GM20000 (cell line): ENCODE measurements at places on chromosomes 4 and X.

- no peak for DNase-seq
Observed at GRCh38 chr4:184958923-184959210, 59.4 kb upstream of the HELT start.

- no peak for DNase-seq
Observed at GRCh38 chrX:98956014-98956413, 1454.1 kb downstream of the PCDH19 start.

DNA sequence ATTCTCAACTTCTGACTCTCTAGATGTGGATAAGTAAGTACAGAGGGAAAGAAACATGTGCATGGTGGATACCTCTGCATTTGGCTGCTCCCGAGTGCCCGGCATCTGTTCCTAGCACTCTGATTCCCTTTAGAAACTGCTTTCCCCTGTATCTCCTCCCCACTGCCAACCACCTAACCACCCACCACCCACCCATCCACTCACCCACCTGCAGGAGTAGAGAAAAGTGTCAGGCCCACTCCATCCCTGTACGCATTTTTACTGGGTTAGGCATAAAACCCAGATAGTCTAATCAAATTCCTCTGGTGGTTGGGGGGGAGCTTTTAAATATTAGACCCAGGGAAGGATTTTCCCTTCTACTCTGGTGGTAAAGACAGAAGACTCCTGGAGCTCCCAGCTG lies 63.0 kb downstream of the TMEM154 start:
- no peak for DNase-seq

GRCh38 chr4:8301851-8302730 lies 32.5 kb downstream of the HTRA3 start:
- DNase-seq, result no peak

DNA sequence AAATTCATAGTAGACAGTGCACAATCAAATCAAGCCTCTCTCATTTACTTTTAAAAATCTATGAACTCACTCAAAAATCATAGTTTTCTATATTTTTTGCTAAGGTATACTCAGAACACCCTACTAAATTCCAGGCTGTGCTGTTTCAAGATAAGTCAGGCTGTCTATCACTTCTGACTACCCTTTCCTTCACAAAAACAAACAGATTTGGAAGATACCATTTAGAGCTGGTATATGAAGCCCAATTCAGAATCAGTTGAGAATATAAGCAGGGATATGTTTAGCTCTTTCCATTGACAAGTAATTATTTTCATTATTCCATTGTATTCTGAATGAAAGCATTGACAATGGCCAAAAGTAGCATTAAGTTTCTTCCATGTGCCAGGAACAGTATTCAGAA lies 53.1 kb downstream of the CXCL1 start:
- DNase-seq, result no peak

- peak; percentile 88 for DNase-seq
Observed at GRCh38 chr4:112523764-112524505, 8.0 kb upstream of the NEUROG2 start.

DNA sequence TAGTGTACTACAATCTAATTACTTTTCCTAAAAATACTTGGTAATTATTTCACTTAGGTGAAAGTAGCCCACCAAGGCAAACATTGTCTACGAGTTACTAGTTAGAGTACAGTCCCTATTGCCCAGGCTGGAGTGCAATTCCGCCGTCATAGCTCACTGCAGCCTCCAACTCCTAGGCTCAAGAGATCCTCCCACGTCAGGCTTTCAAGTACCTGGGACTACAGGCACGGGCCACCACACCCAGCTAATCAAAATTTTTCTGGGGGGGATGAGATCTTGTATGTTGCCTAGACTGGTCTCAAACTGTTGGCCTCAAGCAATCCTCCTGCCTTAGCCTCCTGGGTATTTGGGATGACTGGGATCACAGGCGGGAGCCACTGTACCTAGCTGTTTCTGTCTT lies 21.9 kb downstream of the FAM193A start:
- DNase-seq, result no peak

- no peak for DNase-seq
Observed at GRCh38 chr4:98641906-98642668, 16.3 kb downstream of the TSPAN5 start.

DNA sequence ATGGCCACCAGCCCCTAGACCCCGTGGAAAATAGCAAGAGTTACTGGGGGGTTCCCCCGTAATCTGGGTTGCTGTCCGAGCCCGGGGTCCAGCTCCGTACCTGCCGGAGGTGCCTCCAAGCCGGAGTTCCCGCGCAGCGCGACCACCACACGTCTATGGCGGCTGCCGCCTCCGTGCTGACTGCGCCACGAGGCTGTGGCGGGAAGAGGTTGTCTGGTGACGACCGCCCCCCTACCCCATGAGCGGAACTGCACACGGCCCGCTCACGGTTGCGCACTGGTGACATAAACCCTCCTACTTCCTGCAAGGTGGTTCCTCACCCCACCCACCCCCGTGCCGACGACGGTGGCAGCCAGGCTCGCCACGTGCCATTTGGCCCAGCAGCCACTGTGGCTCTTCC lies at the start of gene PNMA5:
PNMA5 (minus strand) TSS at position 184 of the 400 bp plus-strand sequence. CDS start 2,518 bp downstream, outside the sequence.
- DNase-seq, result no peak

GRCh38 chr4:124642846-124643245 lies 69.7 kb downstream of the ANKRD50 start:
- DNase-seq, result no peak

DNA sequence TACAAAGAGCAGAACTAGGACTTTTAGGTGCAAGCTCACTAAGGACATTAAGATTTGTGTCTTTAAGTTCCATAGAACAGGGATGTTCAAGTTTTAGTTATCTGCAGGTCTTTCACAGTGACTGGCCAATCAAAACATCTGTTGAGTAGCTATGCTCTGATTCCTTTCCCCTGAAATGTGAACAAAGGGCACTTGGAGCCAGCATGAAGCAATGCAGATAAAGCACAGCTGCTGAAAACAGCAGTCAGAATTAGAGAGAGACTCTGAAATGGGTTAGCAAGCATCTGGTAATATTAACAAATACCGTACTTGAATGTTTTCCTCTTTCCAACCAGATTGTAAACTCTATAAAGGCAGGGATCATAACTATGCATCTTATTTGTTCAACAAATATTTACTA lies 276.9 kb downstream of the RAB28 start:
- no peak for DNase-seq

DNA sequence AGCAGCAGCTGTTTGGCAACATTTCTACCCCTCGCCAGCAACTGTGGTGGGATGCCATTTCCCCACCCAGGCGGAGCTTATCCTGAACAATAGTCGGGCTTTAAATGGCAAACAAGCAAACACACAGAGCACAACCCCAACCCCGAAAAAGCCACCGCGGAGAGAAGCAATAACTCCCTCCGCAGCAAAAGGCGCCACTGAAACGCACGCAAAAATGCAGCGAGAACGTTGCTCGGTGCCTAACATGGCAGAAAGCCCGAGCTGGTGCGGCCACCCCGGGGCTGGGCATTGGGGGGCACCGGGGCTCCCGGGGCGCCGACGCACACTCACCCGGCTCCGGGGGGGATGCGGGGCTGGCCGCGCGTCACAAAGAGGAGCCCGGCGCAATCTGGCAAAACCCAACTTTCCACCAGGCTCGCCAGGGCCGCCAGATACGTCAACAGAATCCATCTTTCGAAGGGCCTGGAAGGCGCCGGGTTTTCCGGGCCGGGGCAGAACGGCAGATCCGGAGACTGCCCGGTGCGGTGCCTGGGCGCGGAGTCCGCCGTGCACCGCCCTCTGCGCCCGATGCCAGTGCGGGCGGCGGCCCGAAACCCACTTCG lies 818 bp downstream of the RAI2 start:
- no peak for DNase-seq

GRCh38 chr4:81197864-81198524 lies 17.0 kb downstream of the PRKG2 start:
- DNase-seq, result no peak

DNA sequence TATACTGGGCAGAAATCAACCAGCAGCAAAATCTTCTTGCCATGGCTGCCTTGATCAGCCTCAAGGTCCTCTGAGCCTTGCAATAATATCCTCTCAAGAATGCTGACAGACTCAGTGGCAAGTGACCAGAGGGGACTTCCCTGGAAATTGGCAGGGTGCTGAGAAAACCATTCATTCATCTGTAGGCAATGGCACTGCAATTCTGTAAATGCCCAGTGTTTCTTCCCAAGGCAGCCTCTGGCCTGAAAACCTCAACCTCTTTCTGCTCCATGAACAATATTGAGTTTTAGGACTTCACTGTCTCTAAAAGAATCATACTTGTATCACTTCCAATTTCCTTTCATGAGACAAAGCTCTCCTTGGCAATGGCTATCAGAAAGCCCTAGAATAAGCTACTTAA lies 754.3 kb upstream of the TENM3 start:
- DNase-seq, result no peak

DNA sequence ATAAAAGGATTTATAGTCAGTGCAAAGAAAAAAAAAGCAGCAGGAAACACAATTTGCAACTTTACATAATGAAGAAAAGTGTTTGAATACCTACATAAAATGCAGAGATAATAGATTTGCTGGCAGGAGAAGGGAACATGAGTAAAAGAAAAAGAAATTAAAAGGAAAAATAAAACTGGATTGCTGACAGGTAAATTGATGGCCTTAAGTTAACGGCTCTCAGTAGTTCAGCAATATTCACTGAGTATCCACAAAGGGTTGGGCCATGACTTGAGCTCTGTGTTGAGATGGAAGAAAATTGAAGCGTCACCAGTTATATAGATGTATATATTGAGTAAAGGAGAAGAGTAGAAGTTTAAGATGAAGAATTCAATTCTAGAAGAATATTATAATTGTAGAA lies 330.1 kb upstream of the VCX start:
- no peak for DNase-seq

DNA sequence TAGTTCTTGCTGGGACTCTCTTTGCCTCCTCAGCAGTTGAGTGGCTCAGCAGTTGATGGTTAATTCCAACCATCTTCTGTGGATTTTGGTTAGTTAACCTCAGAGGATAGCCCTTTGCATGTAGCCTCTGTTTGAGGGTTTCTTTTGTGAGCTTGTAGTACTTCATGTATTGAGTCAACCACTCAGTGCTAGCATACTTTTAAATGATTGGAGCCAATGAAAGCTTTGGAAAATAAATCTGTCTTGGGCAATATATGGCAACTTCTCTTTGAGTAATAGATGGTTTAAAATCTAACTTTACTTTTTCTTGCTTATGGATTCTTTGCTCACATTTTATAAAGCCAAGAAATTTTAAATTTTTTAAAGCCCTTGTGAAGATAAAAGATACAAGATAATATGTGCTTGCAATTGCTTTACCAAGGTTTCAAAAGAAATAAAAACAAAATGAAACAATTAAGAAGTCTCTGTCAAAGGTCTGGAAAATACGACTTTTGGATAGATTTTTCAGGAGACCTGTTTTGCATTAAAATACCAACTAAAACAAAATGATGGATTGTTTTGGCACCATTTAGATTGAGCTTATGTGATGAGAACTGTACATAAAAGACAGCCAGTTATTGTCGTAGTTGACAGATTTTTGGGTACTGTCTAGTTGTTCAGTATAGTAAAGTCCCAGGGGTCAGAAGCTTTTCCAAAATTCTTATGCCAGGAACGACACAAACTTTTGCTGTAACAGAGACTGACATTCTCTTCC lies 181.9 kb downstream of the SPRY1 start:
- DNase-seq, result no peak

DNA sequence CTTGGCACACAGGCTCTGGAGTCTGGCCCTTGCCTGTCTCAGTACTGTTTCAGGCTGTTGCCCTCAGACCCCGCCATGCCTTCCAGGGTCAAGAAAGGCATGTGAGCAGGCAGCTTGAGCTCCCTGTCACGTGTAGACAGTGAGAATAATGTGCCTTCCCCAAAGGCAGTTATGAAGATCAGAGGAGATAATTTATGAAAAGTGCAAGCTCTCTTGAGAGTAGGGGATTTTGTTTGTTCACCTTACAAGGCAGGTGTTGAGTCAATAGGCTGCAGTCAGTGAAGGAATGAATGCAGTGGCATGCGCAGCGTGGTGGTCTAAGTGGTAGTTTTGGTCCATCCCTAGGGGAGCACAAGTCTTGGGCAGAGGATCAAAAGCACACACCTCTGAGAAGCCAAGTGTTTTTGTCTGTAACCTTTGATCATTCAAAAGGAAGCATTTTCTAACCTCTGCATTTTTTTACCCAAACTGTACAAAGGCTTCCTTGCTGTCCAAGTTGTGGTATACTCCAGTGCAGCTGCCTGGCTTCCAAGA lies 14.4 kb downstream of the HADH start:
- DNase-seq, result no peak

DNA sequence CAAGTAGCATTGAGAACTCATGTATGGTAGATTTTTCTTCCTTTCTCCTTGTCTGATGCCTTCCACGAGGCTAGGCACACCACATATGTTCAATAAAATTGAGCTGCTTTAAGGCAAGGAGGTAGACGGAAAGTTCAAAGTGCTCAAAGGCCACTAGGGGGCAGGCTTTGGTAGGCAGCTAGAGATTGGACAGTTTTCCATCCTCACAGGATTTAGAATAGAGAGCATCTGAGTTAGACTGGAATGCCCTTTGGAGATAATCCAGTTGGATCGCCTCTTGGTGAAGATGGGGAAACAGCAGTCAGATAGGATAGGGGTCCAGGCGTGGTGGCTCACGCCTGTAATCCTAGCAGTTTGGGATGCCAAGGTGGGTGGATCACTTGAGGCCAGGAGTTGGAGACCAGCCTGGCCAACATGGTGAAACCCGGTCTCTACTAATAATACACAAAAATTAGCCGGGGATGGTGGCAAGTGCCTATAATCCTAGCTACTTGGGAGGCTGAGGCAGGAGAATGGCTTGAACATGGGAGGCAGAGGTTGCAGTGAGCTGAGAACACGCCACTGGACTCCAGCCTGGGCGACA lies 30.4 kb downstream of the ELF4 start:
- peak; percentile 44 for DNase-seq

- peak; percentile 16 for DNase-seq
Observed at GRCh38 chrX:97039363-97040029, 155.8 kb downstream of the RPA4 start.

DNA sequence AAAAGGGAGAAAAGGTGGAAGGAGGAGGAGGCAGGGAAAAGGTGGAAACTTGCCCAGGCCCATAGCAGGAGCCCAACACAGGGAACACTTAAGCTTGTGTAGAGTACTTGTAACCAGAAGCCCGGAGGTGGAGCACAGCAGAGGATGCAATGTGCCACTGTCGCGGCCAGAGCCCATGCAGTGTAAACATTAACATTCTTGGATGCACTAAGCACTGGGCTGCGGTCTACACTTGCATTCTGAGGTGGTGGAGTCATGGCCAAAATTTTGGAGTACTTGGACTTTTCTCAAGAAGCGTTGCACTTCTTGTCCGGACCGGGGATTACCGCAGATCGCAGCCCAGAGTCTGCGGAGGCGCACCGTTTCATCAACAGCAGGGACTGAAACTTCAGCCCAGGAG lies 4.5 kb upstream of the RHOXF1 start:
- DNase-seq, result no peak

DNA sequence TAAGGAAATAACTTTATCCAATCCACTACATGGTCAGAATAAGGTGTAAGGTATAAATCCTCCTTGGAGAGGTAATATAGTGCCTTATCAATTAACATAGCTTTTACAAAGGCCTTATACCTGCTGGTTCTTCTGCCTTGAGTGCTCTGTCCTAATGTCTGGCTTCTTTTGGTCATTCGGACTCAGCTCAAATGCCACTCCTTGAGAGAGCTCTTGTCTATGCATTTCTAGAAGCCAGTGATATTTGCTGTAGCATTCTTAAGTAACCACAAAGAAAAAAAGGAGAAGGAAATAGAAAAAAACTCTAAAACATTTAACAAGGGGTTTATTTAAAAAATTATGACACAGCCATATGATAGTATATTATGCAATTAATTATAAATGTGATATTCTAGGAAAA lies 444.8 kb upstream of the SLIT2 start:
- no peak for DNase-seq
